ENCODE measurements at places on chromosomes 3 and 15.

GRCh38 chr15:34327906-34328305 lies 9.7 kb downstream of the SLC12A6 start:
- no peak for DNase-seq

DNA sequence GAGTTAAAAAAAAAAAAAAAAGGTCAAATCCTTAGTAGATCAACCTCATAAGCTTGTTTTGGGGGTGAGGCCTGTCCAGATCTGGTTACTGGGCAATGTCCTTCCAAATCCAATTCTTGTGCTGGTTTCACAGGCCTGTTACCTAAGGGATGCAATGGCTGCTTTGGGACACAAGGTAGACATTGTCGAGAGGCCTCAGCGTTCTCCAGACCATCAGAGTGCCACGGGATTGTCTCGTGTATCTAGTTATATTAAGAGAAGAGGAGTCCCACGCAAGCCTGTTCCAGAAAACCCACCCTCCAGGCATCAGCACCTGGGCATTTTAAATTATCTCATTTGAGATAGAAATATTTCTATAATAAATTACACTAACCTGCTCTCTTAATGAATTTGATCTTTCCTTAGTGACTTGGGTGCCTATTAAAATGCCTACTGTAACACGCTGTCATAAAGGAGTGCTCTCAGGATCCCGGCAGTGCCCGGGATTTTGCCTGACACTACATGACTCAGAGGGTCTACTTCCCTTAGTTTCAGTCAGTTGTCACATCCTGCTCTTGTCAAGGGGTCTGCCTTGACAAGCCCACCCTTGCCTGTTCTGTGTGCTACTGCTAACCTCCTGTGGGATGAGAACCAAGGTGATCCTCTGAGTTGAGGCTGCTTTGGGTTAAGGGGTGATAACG lies 116.0 kb downstream of the LIPC start:
- DNase-seq: no peak

DNA sequence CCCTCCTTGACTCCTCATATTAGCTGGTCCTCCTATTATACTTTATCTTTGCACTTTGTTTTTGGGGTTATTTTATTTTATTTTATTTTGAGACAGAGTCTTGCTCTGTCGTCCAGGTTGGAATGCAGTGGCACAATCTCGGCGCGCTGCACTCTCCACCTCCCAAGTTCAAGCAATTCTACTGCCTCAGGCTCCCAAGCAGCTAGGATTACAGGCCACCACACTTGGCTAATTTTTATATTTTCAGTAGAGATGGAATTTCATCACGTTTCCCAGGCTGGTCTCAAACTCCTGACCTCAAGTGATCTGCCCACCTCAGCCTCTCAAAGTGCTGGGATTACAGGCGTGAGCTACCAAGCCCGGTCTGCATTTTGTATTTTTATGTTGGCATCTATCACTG lies 126.7 kb downstream of the FOXB1 start:
- no peak for DNase-seq

GRCh38 chr3:162112719-162113118 lies 616.1 kb downstream of the OTOL1 start:
- no peak for DNase-seq

GRCh38 chr3:12797124-12797891 lies 828 bp downstream of the CAND2 start:
- DNase-seq: no peak

GRCh38 chr3:194675081-194675640 lies 3.2 kb upstream of the LSG1 start:
- no peak for DNase-seq

DNA sequence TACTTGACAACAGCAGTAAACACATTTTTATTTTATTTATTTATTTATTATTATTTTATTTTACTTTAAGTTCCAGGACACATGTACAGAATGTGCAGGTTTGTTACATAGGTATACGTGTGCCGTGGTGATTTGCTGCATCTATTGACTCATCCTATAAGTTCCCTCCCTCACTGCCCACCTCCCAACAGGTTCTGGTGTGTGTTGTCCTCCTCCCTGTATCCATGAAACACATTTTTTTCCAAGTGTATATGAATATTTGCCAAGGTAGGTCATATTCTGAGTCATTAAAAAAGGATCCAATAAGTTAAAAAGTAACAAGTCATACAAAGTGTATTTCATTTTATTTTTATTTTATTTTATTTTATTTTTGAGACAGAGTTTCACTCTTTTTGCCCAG lies 567.3 kb upstream of the KCNMB2 start:
- DNase-seq: no peak
